ENCODE measurements at places on chromosomes 1 and 21.

- no peak for DNase-seq
Observed at GRCh38 chr1:163082971-163083370, 13.8 kb downstream of the RGS4 start.

DNA sequence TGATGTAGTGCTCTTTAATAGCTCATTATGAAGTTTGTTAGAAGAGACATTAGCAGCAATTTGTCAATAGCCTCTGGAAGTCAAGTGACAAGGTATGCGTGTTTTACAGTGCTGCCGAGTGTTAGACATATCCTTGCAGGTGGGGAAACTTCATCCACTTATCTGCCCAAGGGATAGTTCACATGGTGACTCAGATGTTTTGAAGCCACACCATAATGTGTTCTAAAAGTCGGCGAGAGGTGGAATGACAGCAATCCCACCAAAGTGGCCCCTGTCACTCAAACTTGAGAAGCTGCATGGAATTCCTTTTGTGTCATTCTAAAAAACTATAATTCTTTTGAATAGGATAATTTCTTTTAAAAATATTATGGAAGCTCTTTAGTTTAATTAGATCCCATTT is 98.1 kb downstream of the RUNX1 start:
- no peak for DNase-seq

DNA sequence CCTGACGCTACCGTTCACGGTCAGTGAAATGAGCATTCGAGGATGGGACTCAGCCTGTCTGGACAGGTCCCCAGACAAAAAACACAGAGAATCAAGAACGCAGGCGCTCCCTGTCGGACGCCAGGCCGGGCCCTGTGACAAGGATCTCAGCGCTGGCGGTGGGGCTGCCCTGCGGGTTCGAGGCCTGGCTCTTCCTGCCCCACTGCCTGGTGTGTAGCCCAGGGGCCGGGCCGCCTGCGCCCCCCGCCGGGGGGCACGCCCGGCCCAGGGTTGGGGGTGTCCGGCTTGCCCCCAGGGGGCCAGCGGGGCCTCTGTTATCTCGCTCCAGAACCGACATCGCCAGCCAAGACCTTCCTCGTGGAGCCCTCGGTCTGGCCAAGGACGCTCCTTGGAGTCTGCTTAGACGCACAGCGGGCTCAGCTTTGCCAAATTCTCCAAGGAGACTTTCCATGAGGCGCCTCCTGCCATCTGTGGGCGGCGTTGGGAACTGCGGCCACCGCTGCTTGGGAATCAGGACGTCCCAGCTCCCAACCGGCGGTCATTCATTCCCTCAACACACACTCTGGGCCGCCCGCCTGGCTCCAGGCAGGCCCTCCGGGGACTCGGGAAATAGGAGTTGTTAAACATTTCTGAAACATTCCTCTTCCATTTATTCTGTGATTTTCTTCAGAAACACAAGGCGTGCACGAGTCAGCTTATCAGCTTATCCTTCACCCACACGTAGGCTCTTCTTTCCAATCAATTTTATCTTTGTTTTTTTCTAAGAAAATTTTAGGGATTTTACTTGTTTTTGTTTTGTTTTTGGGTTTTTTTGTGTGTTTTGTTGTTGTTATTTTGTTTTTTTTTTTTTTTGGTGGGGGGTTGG is 11.3 kb upstream of the RIPK4 start:
- peak; percentile 71 for DNase-seq

DNA sequence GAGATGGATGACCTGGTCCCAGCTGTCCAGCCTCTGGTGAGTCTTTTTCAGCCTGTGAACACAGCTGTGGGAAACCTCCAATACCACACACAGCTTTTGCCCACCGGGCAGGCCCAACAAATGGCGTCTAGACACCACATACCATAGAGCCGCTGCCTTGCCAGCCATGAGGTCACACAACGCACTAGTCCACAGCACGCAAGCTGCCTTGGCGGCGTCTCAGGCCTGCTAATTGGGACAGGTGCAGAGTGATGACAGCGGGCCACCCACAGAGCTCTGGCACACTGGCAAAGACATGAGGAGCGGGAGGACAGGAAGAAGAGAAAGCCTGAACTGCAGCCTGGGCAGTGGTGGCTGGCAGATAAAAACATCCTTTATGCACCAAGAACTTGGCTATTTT is 125.5 kb downstream of the ADAMTS1 start:
- no peak for DNase-seq

- peak; percentile 25 for DNase-seq
Observed at GRCh38 chr1:40939320-40940059, 40.0 kb upstream of the CTPS1 start.

Measured in NCI-H226 (cell line).